ENCODE measurements at places on chromosomes 6 and 20. TPM values are rescaled to one million over a fixed set of nuclear protein-coding genes. Genes with fewer than 3 reads are reported as not detected.

MYMX gene
- 2.2 TPM for total RNA-seq

COL9A3 gene
- 1.8 TPM for total RNA-seq

TSHZ2 gene
- total RNA-seq: 0.63 TPM

COL21A1 gene
- total RNA-seq: 0.29 TPM

Data from glomerular endothelial cell (primary cell).